A549 treated with Mapracorat at 1 μM for 4 hours (cell line): ENCODE measurements at places on chromosomes 11 and 22. TPM values are rescaled to one million over a fixed set of nuclear protein-coding genes. Genes with fewer than 3 reads are reported as not detected.

Gene ZC3H7B
- 17.5 to 23.6 TPM (median 23.2 TPM) in 5 replicates for total RNA-seq

Gene OR4D9
- total RNA-seq, result not detected in 5 replicates

Gene CSRP3
- not detected in 5 replicates for total RNA-seq

Gene CHRM4
- total RNA-seq, result 0.30 to 0.70 TPM (median 0.44 TPM) in 5 replicates

Gene WNT11
- 1.0 to 1.9 TPM (median 1.7 TPM) in 5 replicates for total RNA-seq

Gene SORL1
- 0.97 to 2.0 TPM (median 1.5 TPM) in 5 replicates for total RNA-seq

Gene ALX4
- 2.0 to 2.7 TPM (median 2.6 TPM) in 5 replicates for total RNA-seq

Gene OR5AN1
- not detected in 5 replicates for total RNA-seq

Gene SPDYC
- total RNA-seq, result not detected in 5 replicates

Gene NRGN
- total RNA-seq, result 6.4 to 10.9 TPM (median 9.7 TPM) in 5 replicates

Gene CRY2
- total RNA-seq, result 3.3 to 4.6 TPM (median 4.3 TPM) in 5 replicates
